GM23248 (cell line): ENCODE measurements at places on chromosomes 4 and X. TPM values are rescaled to one million over a fixed set of nuclear protein-coding genes. Genes with fewer than 3 reads are reported as not detected.

DNA sequence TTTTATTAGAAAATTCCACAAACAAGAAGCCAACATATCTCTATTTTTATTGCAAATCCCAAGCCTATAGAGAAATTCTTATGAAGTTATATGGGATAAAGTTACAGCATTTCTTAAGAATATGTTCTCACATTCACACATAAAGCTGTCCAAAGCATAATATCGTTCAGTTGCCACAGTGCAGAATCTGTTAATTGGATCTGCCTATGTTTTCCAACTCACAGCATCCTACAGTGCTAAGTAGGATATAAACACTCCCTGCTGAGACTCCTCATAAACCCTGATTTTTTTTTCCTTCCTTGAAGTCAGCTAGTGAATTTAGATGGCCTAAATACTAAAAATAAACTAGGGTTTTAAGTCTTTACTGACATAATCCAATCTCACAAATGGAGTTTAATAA lies 307.9 kb downstream of the PDGFC start:
- H3K27me3 ChIP-seq: no peaks in the 10 kb centered on the region
- H3K36me3 ChIP-seq: no peaks in the 10 kb centered on the region
- no peak overlapping the region for H3K4me3 ChIP-seq
- no peak overlapping the region for H3K27ac ChIP-seq

PNMA5 gene
- not detected in 2 replicates for total RNA-seq

GRCh38 chr4:183030309-183030708 lies 68.7 kb upstream of the WWC2 start:
- no peaks in the 10 kb centered on the region for H3K36me3 ChIP-seq
- H3K4me3 ChIP-seq: no peak overlapping the region
- H3K27ac ChIP-seq: no peak overlapping the region
- no peaks in the 10 kb centered on the region for H3K4me1 ChIP-seq

- no peak overlapping the region for H3K27ac ChIP-seq
- H3K4me1 ChIP-seq: no peaks in the 10 kb centered on the region
- no peak overlapping the region for H3K4me3 ChIP-seq
- no peaks in the 10 kb centered on the region for H3K36me3 ChIP-seq
These were observed 103.0 kb downstream of the CPZ start for GRCh38 chr4:8695237-8696219.
